ENCODE measurements at places on chromosomes 5 and 9.
A peak's percentile ranks its signal among the peaks of the same experiment; 100 is the strongest.

- peak; percentile 10 for DNase-seq
Observed at GRCh38 chr9:107942856-107943255, 453.3 kb upstream of the KLF4 start.

DNA sequence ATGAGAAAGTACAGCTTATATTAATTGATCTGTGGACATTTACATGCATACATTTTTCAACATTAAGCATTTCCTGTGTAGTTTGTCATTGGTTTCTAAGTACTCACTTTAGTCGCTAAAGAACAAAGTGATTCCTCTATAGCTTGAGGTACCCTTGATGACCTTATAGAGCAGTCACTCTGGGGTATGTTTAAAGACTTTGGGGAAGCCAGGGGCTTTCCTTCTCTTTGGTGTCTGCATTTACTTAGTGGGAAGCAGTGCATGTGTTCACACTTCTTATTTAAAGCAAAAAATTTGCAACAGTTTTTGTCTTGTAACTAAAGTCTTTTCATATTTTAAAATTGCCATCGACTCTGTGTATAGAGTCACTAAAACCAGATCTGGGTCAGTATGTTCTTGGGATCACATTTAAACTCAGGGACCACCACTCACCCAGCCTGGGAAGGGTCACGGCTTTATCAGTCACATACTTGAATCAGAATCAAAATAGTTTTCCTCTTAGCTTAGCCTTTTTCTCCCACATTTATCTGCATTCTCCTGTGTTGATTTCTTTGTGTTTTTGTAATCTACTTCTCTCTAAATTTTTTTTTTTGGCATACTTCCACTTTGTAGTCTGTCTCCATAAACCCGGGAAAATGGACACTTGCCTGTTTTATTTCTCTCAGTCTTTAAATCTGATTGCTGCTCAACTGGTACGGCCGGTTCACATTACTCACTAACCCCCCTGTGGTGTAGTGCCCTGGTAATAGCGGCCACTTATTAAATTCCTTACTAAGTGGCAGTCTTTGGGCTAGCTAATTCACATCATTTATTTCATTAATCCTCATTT is 143.9 kb upstream of the FBN2 start:
- DNase-seq, result peak; percentile 32

GRCh38 chr5:146632620-146633322 is 116.8 kb upstream of the GPR151 start:
- no peak for DNase-seq

- DNase-seq, result no peak
Observed at GRCh38 chr9:81096625-81097024, 592.7 kb downstream of the TLE1 start.

GRCh38 chr5:157516006-157516405 is 56.0 kb downstream of the NIPAL4 start:
- DNase-seq, result no peak

DNA sequence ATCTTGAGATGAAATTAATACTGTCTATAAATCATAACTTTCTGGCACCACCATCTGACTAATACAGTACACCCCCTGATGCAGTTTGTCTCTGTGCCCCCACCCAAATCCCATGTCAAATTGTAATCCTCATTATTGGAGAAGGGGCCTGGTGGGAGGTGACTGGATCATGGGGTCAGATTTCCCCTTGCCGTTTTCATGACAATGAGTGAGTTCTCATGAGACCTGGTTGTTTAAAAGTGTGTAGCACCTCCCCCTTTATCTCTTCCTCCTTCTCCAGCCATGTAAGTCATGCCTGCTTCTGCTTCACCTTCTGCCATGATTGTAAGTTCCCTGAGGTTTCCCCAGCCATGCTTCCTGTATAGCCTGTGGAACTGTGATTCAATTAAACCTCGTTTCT is 78.7 kb upstream of the CDH6 start:
- no peak for DNase-seq

- no peak for DNase-seq
Observed at GRCh38 chr9:122336866-122337555, 33.8 kb upstream of the PTGS1 start.

DNA sequence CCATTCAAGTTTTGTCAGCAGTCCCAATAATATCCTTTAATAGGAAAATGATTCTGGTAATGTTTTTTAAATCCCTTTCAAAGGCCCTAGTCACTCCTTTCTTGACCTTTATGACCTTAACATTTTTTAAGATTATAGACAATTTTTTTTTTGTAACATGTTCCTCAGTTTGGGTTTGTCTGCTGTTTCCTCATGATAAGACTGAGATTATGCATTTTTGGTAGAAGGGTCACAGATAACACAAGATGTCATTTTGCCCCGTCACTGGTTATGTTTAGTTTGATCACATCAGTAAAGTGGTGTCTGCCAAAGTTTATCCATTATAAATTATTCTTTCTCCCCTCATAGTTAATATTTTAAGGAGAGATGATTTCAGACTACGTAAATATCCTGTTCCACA is 16.0 kb upstream of the PTPDC1 start:
- no peak for DNase-seq

DNA sequence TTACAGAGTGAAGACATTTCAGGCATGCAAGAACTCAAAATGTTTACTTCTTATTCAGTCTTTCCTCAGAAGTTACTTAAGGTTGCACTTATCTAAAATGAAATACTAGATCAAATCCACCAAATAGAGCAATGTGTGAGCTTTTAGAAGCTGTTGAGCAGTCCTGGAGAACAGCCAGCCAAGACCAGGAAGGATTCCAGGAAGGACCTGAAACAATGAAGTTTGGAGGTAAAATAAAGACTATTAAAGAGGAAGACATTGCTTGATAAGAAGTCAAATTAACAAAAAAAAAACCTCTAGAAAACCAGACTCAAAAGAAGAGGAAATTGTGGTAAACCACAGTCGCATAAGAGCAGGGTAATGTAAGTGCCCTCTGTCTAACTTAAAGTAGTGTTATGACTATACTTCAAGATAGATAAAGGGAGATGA is 156.2 kb upstream of the S1PR3 start:
- DNase-seq, result no peak

GRCh38 chr9:82031538-82032280 is 43.1 kb downstream of the SPATA31D1 start:
- DNase-seq, result peak; percentile 28

- DNase-seq, result no peak
Observed at GRCh38 chr5:5454391-5454790, 31.9 kb downstream of the ICE1 start.

DNA sequence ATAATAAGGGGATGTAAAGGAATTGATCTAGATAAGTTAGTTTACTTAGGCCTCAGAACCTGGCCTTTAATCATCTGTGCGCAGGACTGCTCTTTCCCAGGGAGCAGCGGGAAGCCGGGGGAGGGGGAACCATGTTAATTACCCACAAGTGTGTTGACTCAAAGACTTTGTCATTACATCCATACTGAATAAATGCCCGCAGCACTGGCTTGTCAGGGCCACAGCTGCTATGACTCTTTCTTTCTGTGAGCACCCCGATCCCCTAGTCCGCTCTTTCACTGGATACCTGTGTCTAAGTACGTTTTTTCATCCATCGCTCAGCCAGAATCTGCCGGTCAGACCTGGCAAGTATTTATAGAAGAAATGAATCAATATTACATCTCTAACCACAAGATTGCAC is 249.3 kb upstream of the DMRT1 start:
- DNase-seq, result no peak

GRCh38 chr5:6814816-6815215 is 101.6 kb downstream of the TENT4A start:
- DNase-seq, result no peak

- DNase-seq, result no peak
Observed at GRCh38 chr9:21831841-21832509, 29.5 kb downstream of the MTAP start.

DNA sequence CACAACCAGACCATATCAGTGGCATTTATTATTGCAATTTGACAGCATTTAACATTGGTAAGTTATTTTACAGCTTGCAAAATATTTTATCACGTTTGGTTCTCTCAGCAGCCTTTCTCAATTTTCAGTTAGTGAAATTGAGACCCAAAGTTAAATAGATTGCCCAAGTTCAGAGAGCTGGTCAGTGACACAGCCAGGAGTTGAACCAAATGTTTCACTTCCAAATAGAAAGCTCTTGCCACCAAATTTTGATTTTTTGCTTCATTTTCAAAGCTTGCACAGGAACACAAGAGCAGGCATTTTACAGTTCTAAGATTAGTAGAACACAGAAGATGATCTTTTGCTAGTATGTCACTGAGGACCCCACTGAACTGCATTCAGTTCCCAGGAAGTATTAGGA is 271.5 kb upstream of the C9orf72 start:
- no peak for DNase-seq

GRCh38 chr9:137099231-137099630 is 12.4 kb downstream of the MAN1B1 start:
- no peak for DNase-seq

DNA sequence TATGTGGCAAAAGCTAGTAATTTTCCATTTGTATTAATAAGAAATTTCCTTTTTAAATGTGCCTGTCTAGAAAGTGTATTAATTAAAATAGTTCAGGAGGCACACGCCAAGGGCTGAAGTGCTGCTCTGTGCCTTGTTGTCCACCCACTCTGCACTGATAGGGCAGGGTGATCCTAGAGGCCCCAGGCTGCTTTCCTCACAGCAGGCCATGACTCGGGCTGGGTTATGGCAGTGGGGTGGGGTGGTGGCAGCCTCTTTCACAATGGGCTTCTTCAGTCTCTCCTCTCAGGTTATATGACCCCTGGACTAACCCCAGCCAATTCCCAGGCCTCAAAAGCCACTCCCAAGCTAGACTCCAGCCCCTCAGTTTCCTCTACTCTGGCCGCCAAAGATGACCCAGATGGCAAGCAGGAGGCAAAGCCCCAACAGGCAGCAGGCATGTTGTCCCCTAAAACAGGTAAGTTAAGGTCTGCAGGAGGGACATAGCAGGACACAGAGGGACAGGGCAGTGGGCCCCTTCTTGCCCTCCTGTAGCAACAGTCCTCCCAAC is 19.5 kb downstream of the CD74 start:
- DNase-seq, result no peak

GRCh38 chr5:176529116-176529740 is 8.0 kb downstream of the RNF44 start:
- no peak for DNase-seq

DNA sequence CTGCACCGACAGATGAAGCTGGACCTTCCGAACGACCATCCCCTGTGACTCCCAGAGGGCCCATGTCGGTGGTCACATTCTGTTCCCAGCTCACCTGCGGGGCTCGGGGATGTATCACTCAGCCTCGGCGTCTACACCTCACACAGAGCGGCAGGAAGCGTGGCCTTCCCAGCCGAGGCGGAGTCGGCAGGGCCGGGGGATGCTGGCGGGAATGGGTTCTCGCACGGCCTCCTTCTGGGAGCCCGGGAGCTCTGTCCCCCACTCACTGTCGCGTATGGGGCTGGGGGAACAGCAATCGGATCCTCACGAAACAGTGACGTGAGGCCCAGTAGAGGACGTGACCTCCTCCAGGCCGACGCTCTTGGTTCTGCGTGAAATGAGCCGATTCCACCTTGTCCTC is 20.4 kb downstream of the NACC2 start:
- no peak for DNase-seq

DNA sequence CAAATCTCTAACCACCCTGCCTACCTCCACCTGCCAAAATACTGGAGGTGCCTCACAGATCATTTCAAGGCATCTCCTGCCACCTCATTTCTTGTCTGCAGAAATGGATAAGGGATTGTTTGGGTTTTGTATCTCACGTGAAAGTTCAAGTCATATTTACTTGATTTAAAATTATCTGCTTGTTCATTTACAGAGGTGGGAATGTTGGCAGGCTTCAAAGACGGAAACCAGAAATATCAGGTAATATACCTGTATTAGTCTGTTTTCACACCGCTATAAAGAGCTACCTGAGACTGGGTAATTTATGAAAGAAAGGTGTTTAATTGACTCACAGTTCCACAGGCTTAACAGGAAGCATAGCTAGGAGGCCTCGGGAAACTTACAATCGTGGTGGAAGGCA is 85.4 kb downstream of the CAAP1 start:
- no peak for DNase-seq

GRCh38 chr5:156109317-156110023 is 217.5 kb upstream of the SGCD start:
- no peak for DNase-seq

GRCh38 chr9:93128715-93129224 is 5.3 kb downstream of the NINJ1 start:
- no peak for DNase-seq

- DNase-seq, result no peak
Observed at GRCh38 chr9:38027714-38028113, 41.3 kb downstream of the SHB start.

DNA sequence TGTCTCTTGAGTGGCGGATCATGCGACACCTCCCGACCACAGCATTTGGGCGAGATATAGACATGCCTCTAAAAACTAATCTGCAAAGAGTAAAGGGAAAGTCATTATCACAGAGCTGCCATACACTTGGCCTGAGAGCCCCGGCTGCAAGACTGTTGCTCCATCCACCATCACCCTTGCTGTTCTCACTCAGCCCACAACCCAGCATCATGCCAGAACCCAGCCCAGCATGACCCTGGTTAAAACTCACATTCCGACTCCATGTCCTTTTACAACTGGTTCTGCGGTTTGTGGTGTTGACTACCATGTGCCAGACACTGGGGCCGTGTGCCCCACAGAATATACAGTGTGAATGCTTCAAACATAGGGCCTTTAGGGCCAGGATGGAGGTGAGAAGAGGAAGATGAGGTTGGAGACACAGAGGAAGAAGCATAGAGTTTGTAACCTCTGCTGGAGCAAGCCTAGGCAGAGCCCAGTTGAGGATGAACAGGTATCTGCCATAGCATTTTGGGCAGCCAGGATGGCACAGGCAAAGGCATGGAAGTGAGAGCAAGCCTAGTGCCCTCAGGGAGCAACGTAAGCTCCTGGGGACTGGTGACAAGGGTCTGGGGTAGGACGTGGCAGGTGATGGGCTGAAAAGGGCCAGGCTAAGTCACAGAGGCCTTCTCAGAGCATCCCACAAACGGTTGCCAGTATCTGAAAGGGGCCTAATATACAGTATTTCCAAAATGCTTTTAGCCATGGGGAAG is 37.5 kb upstream of the SMU1 start:
- DNase-seq, result no peak

GRCh38 chr5:50768634-50769033 is 102.2 kb downstream of the PARP8 start:
- no peak for DNase-seq

- no peak for DNase-seq
Observed at GRCh38 chr9:123657941-123658340, 272.0 kb downstream of the DENND1A start.

- DNase-seq, result peak; percentile 56
Observed at GRCh38 chr9:127721391-127721821, 5.5 kb downstream of the TTC16 start.

GRCh38 chr5:132008163-132008473 is 3.3 kb downstream of the ACSL6 start:
- DNase-seq, result no peak

- no peak for DNase-seq
Observed at GRCh38 chr9:122367065-122367464, 3.8 kb upstream of the PTGS1 start.

- no peak for DNase-seq
Observed at GRCh38 chr5:1103505-1104326, 8.1 kb downstream of the SLC12A7 start.

Measured in HCT116 (cell line).